ENCODE measurements at places on chromosomes 16 and 17. TPM values are rescaled to one million over a fixed set of nuclear protein-coding genes. Genes with fewer than 3 reads are reported as not detected.

- no peak for DNase-seq
Measured at GRCh38 chr17:77637818-77638575, 320.5 kb upstream of the TNRC6C start.

DNA sequence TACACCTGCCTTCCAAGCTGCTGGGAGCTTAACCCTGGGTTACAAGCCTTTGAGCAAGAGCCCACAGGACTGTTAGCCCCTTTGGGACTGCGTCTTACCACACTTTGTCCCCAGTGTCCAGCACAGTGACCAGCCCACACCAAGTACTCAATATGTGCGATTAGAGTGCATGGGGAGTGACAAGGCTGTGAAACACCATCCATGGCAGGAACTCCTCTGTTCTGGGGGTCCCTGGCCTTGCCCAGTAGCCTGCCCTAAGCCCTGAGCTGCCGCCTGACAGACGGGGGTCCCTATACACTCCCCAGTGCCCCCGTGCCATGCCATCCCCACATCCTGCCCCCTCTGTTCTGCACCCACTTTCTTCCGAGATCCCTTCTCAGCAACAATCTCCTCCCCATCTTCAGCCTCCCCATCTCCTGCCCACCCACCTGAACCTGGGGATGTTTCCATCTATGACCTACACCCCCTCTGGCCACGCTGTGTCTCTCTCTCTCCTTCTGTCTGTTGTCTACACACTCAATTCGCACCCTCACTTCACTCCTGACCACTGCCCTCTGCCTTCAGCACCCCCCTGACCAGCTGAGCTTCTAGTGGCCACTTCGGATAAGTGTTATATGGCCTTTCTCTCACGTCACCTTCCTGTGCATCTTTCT, 112.9 kb upstream of the SMURF2 start:
- no peak for DNase-seq

DNA sequence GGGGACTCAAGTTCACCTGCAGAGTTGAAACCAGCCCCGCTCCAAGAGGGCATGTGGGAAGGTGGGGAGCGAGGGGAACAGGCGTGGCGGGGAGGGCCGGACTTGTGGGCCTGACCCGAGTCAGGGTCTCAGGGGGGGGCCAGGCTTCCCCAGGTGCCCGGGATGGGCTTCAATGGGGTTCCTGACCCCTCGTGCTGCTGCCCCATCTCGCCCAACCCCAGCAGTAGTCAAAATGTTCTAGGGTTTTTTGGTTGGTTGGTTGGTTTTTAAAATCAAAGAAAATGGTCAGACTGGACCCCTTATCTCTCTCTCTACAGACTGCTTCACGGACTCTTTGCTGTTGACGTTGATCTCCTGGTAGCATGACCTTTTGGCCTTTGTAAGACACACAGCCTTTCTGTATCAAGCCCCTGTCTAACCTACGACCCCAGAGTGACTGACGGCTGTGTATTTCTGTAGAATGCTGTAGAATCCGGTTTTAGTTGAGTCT, 69.5 kb downstream of the AMFR start:
- no peak for DNase-seq

- DNase-seq, result no peak
Measured at GRCh38 chr16:1070864-1071408, 1.6 kb upstream of the SSTR5 start.

DNA sequence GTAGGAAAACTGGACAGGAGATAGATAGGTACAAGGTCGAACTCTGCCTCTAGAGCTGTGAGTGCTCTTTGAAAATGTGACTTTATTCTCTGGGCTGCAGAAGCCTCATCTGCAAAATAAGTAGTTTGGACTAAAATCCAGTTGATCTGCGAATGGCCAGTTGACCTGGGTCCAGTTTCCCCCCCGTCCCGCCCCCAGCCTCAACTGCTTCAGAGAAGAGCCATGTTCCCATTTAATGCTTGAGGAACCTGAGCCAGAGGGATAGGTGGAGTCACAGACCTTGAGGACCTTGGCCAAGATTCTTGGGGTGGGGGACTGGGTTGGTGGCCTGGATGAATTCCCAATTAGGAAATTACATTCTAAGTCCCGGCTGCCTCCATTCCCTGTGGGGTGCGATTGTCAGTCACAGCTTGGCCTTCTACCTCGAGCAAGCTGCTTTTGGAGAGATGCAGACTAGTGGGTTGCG, 14.1 kb downstream of the TBX2 start:
- no peak for DNase-seq

- no peak for DNase-seq
Measured at GRCh38 chr16:82092711-82093110, 57.7 kb downstream of the HSD17B2 start.

GRCh38 chr17:42459801-42460281, 1.2 kb downstream of the ATP6V0A1 start:
- DNase-seq, result no peak

- no peak for DNase-seq
Measured at GRCh38 chr17:60671482-60671881, 6.2 kb upstream of the BCAS3 start.

GRCh38 chr17:78707016-78707415, 75.1 kb downstream of the CYTH1 start:
- DNase-seq, result no peak

DNA sequence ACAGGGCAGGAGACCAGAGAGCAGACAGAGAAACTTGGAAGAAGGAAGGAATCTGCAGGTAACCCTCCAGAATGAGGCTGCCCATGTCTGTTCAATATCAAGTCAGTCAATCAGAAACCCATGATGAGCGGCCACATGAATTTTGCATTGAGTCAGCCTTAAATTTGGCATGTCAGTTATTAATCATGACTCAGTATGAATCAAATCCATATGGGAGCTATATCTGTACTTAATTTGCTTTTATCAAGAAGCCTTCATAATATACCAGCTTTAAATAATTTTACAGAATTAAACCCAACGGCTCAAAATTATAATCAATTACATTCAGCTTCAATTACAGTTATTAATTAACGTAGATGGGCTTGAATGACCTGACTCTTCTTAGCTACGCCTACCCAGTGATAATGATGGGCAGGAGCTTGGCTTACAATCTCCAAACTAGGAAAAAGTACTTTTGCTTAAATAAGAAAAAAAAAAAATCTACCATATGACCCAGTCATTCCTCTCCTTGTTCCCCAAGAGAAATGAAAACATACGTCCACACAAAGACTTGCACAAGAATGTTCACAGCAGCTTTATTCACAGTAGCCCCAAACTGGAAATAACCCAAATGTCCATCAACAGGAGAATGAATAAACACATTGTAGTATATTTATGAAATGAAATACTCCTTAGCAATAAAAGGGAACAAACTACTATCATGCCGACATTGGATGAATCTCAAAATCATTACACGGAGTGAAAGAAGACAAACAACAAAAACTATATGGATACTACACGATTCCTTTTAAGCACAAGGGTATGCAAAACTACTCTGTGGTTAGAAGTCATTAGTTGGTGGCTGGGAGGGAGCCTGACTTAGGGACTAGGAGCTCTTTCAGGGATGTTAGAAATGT, 48.6 kb downstream of the SLC39A11 start:
- DNase-seq, result no peak

GRCh38 chr17:36195434-36196130, 976 bp downstream of the CCL3L1 start:
- DNase-seq, result no peak

DNA sequence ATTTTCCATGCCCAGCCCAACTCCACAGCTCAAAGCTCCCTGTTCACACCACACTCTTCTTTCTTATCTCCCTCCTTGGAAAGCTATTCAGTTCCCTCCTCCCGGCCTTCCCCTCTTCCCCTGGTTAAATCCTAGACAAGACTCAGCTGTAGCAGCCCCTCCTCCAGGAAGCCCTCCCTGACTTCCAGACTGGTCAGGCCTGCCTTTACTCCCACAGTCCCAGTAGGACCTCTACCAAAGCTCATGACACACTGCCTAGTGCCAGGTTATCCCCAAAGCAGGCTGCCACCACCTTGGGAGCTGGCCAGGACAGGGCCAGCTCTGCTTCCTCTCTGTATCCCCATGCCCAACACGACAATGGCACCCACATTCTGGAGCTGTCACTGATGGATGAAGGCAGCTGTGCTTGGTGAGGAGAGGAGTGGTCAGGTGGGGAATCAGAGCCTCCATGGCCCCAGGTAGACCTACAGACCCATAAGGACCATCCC, 50.0 kb downstream of the BEAN1 start:
- no peak for DNase-seq

The CACNG3 gene
- polyA plus RNA-seq, result not detected

All from heart right ventricle (tissue), 16 donors.